ENCODE measurements at places on chromosomes 5 and 9.

DNA sequence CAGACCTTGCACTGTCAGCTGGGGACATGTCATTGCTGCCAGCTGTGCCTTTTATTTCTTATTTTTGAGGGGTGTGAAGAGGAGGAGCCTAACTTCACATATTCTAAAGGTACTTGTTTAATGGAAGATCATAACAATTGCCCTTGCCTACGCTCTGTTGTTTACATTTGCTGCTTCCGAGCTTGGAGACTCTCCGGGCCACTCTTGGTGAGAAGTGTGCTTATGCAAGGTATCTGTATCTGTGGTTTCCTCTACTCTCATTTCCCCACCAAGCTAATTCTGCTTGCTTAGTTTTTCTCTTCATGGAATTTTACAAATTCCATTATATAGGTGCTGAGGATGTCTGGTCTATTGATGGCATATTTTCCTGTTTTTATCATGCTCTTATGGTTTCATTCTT lies 105.3 kb downstream of the RASGRF2 start:
- DNase-seq = no peak

- DNase-seq = no peak
These were observed 353.5 kb downstream of the FBXL17 start for GRCh38 chr5:108028412-108028811.

DNA sequence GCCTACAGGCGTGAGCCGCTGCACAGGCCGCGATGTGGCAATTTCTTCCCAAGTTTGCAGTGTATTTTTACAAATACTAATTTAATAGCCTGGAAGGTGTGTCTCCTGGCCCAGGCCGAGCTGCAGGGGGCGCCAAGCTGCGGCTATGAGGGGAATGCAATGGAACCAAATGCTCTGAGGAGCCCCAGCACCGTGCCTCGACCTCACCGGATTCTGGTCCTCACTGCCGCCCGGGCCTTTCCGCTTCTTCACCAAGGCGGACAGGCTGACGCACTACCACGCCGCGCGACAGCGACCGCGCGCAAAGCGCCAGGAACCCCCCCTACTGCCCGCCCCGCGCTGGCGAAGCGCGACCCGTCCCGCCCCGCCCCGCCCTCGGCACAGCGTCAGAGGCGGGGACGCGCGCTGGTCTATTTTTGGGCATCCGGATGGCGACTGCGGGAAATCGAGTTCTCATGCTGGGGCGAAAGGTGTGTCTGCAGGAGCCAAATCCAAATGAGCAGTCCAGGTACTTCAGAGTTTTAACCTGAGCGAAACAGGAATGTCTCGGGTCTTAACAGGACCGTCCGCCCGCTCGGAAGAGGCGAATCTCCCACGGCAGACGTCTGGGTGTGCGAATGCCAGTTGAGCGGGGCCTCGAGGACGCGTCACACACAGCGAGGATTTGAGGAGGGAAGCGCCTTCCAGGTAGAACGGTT lies 31.7 kb upstream of the PRXL2C start:
- DNase-seq = peak; percentile 65

- DNase-seq = no peak
These were observed 496 bp downstream of the MAPK9 start for GRCh38 chr5:180291234-180291940.

- no peak for DNase-seq
These were observed 71.4 kb downstream of the FBXO38 start for GRCh38 chr5:148455185-148455584.

GRCh38 chr9:130864541-130864940 lies 29.5 kb downstream of the ABL1 start:
- DNase-seq = no peak

DNA sequence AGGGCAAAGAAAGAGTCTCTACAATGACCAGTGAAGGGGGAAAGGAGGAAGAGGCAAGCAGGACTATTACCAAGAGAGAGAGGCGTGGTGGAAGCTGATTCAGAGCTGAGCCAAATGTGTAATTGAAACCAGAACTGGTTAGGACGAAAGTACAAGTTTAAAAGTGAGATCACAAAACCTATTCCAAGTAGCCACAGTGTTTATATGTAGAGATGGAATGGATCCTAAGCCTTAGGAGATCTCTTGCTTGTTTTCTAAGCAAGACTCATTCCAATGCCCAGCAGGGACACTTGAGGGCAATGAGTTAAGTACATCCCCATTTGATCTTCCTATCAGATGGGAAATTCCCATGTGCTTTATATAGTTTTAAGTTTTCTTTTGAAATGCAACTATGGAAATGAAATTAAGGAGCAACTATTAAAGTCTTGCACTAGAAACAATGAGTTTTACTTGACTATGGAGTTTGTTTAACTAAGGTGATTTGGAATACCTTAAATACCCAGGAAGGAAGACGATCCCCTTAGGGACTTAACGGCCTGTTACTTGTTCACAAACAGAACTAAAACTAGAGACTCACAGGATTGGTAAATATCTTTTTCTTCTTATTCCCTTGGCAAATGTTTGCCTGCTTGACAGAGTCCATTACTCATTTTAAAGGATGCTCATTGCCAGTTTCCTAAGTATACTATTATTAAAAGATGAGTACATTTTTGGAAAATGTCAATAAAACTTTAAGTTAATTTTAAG lies 51.1 kb upstream of the SNX2 start:
- DNase-seq = no peak

DNA sequence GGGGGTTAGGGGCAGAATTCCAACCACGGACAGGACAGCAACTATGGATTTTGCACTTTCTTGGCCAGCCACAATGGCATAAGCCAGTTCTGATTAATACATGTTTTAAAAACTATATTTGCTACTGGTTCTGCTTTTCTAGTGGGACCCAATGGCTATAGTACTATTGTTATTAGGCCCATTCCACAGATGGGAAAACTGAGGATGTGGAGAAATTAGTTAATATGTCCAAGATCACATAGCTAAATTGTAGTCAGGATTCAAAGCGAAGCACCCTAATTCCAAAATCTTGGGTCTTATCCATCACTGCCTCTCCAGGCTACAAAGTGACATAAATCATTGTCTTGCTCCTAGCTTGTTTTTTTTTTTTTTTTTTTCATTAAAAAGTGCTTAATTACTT lies 133.9 kb downstream of the PJA2 start:
- DNase-seq = no peak

GRCh38 chr9:13759551-13759950 lies 480.1 kb upstream of the MPDZ start:
- no peak for DNase-seq

DNA sequence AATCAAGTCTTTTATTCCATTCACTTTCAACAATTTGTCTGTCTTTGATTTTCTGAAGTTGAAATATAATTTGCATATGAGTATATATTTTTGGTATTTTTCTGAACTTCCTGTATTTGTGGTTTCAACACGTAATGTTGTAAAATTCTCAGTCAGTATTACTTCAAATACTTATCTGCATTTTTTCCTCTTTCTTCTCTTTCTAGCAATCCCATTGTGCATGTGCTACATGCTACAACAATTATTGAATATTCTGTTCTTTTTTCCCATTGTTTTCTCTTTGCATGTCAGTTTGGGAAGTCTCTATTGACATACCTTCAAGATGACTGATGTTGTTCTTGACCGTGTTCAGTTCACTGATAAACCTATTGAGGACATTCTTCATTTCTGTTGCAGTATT lies 5.6 kb upstream of the ANKRD18A start:
- DNase-seq = no peak

DNA sequence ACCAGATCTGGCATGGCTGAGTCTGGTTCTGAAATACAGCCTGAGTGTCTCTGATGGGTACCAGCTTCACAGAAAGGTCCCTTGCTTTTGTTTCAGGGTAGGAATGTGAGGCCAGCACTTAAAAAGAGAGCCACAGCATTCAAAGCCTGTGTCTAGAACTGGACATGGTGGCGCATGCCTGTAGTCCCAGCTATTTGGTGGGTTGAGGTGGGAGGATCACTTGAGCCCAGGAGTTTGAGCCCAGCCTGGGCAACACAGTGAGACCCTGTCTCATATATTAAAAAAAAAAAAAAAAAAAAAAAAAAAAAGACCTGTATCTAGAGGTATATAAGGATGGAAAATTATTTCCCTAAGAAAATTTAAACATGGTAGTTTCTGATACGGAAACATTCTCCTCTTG lies 202.3 kb downstream of the GAPVD1 start:
- DNase-seq = no peak

DNA sequence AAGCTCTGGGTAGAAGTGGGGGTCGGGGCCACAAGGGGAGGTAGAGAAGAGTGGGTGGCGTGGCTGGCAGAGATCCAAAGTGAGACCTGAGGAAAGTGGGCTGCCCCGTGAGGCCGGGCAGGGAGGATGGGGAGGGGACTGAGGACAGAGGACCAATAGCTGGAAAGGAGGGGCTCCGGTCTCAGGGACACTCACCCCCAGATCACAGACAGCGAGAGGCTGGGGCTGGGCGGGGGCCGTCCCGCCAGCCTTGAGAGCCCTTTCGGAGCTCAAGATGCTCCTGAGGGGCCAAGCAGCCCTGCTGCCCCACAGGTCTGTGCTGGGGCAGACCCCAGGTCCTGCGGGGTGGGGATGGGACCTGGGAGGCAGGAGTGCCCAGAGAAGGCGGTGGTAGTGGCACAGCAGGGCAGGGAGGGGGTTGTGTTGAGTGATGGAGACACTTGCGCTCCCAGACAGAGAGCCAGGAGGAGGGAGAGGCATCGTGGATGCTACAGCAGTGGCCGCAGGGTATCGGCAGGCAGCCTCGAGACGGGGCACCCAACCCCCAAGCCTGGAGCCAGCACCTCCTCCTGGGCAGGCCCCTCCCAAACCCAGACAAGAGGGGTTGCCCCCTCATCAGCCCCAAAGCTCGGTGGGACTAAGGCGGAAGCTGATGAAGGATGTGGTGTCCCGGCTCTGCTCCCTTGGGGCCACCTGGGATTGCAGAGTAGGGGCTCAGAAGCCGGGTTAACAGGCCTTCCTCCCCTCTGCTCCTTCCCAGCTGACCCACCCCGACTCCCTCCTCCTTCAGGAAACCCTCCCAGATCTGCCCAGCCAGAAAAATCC lies 3.4 kb downstream of the SARDH start:
- no peak for DNase-seq

All from stimulated activated CD4-positive, alpha-beta T cell treated with anti-CD3 and anti-CD28 coated beads, Interleukin-12 subunit alpha, Interleukin-12 subunit beta, amount 100 ng/mL, for 48 hours (primary cell).